ENCODE measurements at places on chromosomes 4 and X.

GRCh38 chrX:16826207-16826606 is 39.9 kb downstream of the TXLNG start:
- peak; percentile 4 for DNase-seq

- no peak for DNase-seq
These were observed 121.3 kb downstream of the FHIP1A start for GRCh38 chr4:151530230-151530629.

GRCh38 chr4:146548443-146548842 is 26.7 kb upstream of the SLC10A7 start:
- no peak for DNase-seq

- no peak for DNase-seq
These were observed 72.3 kb downstream of the PAK3 start for GRCh38 chrX:111168314-111168713.

DNA sequence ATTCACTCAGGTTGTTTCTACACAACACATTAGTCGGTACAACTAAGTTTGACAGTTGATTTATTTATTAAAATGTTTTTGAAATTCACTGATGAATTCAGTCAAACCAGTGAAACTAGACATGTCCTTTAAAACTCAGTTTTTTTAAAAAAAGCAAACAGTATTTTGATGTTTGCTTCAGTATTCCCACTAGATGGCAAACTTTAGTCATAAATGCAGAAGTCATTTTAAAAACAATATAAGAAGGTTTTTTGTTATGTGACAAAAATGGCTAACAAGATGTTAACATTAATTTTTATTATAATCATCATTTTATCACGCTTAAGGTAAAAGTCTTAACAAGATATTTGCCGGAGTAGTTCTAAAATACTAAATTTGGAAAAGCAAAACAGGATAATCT is 1337.8 kb upstream of the DIAPH2 start:
- no peak for DNase-seq

DNA sequence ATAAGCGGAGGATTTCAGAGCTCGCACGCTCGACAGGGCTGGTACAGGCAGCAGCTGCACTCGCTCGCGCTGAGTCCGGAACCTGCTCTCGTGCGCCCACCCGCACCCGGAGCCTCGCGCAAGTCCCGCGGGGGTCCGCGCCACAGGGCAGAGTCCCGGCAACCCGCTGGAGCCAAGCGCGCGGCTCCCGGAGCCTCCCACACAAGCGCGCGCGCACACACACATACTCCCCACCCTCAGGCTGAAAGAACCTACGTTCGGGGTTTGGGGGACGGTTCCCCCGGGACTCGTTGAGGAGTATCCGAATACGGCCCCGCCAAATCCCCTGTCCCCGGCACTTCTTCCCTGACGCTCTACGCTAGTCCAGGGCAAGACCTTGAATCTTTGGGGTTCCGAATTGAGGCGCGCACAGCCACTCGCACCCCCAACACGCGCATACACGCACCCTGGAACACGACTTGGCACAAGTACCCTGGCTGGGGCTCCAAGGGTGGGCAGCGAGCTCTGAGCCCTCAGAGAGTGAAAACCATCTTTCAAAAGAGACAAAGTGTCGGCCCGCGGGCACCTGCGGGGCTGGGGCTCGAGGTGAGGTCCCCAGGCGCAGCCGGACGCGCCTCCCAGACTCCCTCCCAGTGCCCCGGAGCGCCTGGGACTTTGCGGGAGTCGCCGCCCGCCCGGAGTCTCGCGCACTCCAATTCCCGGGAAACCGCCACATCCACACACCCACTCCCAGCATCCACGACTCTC is 952 bp downstream of the ANOS1 start:
- no peak for DNase-seq
